Left ventricle myocardium superior (tissue), 1 donor: ENCODE measurements at places on chromosomes 4 and X. TPM values are rescaled to one million over a fixed set of nuclear protein-coding genes. Genes with fewer than 3 reads are reported as not detected.

The GPRASP2 gene
- total RNA-seq: 13.3 TPM

The MAOA gene
- 103 TPM for total RNA-seq

The SHOX gene
- not detected for total RNA-seq

DNA sequence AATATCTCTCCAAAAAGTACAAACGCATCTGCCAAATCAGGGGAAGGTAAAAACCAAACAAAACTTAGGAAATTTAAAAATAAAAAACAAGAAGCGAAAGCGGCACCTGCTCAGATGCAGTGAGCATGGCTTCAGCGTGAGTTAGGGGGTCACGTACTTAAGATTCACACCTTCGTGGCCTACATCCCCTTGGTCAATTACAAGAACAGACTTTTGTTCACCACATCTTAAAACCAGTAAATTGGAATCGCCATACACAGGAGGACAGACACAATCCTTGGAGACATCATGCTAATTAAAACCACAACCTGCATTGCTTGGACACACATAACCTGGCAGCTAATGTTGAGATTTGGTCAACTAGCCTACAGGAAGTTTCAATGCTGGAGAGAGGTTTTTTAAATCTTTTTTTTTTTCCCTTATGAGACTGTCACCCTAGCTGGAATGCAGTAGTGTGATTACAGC is 12.5 kb upstream of the SEL1L3 start:
- no peak for DNase-seq

GRCh38 chrX:109403922-109404321 is 78.0 kb downstream of the GUCY2F start:
- DNase-seq: no peak

- DNase-seq: peak; percentile 25
Observed at GRCh38 chr4:153905231-153905630, 116.3 kb upstream of the SFRP2 start.
